ENCODE measurements at places on chromosomes 2 and 18. TPM values are rescaled to one million over a fixed set of nuclear protein-coding genes. Genes with fewer than 3 reads are reported as not detected.

DNA sequence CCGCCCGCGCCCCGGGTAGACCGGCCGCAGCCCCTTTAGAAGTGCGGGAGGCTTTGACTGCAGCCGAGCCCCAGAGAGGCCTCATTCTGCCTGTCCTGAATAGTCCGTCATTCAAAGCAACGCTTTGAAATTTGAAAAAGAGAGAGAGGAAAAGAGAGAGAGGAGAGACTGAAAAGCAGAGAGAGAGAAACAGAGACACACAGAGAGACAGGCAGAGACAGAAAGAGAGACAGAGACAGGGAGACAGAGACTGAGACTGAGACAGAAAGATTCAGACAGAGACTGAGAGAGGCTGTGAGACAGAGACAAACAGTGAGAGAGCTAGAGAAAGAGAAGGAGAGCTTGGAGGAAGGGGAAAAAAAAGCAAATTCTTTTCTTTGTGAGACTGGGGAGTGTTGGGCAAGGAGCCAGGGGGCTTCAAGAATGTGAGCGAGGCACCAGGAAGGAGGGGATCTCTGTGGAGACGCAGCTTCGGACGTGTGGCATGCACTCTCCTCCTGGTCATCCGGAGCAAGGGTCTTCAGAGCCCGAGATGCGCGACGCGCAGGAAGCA lies 73.1 kb downstream of the MYCN start:
- DNase-seq: no peak

DNA sequence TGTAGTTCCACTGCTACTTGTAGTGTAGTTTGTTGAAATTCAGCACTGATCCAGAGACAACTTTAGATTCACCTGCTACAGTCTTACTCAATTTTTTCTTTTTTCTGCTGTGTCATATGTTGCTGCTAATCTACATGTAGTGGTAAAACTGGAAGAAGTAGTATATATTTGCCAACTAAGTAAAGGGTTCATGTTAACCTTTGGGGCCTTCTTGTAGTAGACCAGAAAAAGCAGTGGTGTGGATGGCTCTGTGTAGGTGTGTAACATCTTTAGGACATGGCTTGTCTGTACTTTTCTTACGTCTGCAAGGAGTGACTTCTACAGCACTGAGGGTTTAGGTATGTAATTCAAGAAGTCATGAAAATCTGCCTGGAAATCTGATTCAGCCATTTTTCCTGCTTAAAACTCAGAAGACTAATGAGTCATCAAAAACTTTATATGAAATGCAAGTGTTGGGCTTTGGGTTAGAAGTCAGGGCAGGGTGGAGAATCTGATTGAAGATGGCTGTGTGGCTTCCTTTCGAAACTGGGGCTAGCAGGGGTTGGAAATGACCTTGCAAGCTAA lies 8.4 kb downstream of the PTPRM start:
- peak; percentile 49 for DNase-seq

Gene POLR1A
- 29.4 TPM for total RNA-seq

GRCh38 chr18:8910843-8911242 lies 191.7 kb upstream of the NDUFV2 start:
- no peak for DNase-seq

DNA sequence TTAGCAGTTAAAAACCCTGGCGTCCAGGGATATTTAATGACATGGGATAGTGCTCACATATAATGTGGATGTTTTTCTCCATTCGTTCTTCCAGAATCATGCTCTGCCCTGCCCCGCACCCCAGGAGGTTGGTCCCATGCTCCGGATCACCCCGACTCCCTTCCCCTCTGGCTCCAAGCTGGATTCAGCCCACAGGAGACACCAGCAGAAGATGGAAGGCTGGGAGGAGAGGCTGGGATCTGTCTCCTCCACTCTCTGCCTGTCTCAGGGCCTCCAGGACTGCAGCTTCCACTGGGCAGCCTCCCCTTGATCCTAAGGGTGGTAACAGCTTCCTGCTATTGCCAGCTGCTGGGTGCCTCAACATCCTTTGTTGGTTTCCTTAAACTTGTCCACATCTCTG lies 24.5 kb downstream of the TMEM177 start:
- DNase-seq: no peak

- DNase-seq: peak; percentile 58
Observed at GRCh38 chr2:229348128-229348527, 77.0 kb upstream of the PID1 start.

DNA sequence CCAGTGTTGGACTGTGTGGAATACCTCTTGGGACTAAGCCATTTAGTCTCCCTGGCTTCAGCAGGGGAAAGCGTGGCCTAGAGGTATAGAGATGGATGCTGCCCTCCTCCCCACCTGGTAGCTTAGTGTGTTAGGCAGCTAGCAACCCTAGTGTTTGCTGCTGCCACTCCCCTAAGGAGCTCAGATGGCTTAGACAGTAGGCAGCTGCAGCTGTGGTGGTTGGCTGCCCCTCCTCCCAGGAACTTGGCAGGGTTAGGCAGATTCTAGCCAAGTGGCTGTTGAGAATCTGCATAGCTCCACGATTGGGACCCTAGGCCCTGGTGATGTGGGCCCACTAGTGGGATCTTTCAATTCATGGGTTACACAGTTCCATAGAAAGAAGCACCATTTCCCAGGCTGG lies 550.4 kb upstream of the CHAC2 start:
- no peak for DNase-seq

Gene NT5C1B
- not detected for total RNA-seq

DNA sequence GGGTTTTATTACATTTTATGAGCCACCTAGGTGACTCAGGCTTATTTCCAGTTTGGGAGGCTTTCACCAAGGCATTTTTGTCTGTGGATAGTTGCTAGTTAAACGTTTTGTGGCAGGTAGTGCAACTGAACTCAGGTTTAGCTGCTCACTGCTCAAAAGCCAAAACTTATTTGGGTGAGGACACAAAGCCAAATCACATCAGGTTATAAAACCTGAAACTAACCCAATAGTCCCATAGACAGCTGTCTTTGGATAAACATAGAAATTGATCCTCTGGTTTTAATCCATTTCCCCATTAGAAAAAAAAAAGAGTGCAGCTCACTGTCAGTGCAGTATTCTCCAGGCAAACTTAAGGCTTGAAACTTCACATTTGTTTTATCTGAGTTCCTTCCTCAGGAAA lies 362.6 kb upstream of the TFPI start:
- DNase-seq: no peak

Gene ZNF521
- 35.7 TPM for total RNA-seq

GRCh38 chr2:3172265-3172935 lies 205.2 kb downstream of the EIPR1 start:
- no peak for DNase-seq

- no peak for DNase-seq
Observed at GRCh38 chr18:59646228-59646962, 50.8 kb downstream of the CCBE1 start.

DNA sequence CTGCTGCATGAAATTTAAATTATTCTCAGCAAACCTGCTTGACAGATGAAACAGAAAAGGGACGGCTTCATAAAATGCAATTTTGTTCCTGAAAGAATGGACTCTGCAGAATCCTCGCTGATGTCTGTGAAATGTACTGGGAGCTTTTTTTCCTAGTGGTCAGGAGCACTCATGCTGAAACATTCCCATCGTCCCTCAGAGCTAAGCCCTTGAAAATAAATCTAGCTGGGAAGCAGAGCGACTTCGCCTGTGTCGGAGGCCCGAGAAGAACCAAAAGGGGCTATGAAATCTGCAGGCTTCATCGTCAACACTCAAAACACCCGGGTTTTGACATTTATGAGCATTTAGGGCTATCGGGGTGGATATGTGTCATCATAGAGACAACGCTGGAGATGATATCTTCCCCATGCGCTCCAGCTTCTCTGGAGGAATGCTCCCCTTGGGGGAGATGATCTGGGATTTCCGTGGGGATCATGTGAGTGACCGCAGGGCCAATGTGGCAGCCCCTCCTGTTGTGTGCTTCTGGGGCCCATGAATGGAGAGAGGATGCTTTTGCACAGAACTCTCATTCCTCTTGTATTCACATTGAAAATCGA lies 182.3 kb downstream of the KLHL29 start:
- DNase-seq: no peak

DNA sequence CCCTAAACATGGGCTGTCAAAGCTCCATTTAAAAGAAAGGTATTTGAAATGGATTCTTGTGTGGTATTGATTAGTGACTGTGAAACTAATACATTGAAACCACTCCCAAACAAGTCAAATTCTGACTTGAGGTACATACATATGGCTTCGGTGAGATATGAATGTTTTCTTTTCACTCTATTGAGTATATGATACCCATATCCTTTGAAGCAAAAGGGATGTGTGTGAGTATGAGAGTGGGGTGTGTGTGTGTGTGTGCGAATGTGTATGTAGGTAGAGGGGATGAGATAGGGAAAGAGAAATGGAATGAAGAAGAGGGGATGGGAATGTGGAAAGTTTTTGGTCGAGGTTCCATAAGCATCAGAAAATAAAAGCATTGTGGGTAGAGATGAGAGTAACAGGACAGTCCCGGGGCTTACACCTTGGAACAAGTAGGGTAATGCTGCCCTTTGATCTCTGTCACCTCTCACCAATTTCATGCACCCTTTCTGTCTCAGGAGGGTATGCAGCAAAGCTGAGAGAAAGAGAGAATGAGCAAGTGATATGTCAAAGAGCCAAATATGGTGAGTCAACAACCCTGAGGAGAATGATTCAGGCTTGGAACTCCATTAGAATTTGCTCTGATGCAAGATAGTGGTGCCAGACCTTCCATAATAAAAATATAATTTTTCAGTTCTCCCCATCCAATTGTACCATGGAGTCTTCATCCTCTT lies 64.0 kb upstream of the ZEB2 start:
- DNase-seq: peak; percentile 89

DNA sequence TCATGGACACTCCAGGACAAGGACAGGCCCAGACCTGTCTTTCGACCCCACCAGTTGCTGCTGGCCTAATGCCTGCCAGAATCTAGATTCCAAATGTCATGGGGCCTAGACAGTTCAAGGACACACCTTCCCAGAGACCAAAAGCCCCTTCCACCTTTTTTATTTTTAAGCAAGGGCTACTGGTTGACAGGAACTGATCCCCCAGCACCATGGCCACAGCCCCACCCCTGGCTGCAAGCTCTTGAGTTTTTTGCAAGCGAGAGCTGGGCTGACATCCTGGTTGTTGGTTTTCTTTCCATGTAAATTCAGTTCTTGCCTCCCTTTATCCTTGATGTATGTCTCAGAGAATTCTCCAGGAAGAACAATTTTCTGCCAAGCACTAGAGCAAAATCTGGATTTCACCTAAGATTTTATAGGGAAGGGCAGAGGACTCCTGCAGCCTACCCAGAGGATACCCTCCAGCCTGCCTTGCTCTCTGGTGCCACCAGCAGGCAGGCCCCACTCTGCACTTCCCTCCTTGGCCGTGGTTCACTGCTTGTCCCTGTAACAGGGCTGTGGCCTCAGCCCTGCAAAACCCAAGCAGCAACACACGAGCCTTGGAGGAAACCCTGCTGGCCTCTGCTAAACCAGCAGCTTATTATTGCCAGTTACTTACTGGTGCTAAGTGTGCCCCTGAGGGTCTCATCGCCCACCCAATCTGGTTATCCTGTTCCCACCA lies 97.7 kb downstream of the TWIST2 start:
- peak; percentile 75 for DNase-seq

- DNase-seq: no peak
Observed at GRCh38 chr18:9329471-9329870, 5.1 kb upstream of the TWSG1 start.

DNA sequence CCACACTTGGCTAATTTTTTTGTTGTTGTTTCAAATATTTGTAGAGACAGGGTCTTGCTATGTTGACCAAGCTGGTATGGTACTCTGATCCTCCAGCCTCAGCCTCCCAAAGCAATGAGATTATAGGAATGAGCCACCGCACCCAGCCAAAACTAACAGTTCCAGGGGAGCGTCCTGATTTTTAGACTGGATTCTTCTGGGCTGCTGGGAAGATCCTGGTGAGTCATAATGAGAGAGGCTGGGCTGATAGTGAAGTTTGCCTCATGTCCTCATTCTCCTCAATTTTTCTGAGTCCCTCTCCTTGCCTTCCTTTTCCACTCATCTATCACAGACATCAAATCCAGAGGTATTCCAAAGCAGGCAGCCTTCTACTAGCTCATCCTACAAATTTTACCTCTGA lies 81.3 kb downstream of the VSNL1 start:
- peak; percentile 77 for DNase-seq

DNA sequence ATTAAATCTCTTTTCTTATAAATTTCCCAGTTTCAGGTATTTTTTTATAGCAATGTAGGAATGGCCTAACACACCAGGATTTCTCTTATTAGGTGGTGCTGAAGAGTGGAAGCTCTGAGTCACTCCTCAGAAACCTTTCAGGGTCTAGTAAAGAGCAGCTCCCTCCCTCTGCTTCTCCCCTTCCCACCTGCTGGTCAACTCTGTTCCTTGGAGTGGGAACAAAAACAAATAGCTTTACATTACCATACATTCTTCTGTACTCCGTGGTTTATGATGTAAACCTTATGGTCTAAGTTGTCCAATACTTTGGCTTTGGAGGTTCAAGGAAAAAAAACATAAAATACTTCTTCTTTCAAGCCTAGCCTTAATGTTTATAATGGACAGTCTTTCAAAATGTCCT lies 2.7 kb upstream of the IL1R1 start:
- no peak for DNase-seq

DNA sequence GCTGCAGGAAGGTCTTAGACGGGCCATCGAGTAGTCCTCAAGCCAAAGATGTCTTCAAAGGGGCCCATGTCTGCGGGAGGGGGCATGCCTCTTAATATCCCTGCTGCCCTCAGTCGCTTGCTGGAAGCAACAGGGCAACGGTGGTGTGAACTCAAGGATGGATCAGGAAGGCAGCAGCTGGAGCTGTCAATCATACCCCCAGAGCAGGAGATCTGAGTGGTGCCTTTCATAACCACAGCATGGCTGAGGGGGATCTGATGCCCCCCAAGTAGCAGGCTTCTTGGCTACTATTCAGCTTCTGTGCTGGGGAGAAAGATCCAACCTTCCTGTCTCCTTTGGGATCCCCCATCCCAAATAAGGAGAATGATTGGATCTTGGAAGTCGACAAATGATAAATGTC lies 46.4 kb downstream of the INSIG2 start:
- no peak for DNase-seq

GRCh38 chr2:47644351-47644750 lies 138.6 kb upstream of the MSH6 start:
- DNase-seq: no peak

DNA sequence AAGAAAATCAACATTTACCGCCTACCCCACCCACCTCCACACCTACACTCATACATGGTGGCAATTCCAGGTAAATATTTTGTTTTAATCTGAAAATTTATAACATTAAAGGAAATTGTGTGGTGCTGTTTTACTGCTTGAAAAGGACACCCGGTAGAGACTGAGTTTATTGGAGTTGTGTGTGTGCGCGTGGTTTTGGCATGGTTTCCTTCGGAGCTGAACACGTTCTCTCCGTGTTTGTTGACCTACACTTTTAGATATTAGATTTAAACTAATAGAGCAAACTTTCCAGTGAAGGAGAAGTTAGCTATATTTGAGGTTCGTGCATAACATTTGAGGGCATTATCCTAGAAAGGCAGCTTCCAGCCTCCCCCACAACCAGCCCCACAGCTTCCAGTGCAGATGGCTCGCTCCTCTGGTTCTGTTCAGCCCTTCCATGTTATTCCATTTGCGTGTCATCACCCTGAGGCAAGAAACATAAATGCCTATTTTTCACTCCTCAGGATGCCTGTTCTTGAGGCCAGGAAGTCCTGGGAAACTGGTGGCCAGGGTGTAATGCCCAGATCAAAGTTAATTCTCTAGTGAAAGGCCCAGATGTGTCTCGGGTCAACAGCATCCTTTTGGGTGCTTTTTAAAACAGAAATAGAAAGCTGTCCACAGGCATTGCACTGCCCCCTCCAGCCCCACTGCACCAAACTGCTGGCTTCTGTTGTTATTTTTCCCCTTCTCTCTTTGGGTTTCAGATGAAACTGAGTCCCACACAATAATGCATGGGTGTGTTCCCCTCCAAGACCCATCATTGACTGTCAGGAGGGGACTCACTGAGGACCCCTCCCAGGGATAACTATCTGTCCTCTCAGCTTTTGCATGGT lies 190.2 kb downstream of the SETBP1 start:
- no peak for DNase-seq
